IMR-90 (cell line): ENCODE measurements at places on chromosomes 6 and 20. TPM values are rescaled to one million over a fixed set of nuclear protein-coding genes. Genes with fewer than 3 reads are reported as not detected.

The PSMF1 gene
- polyA plus RNA-seq = 89.4 and 109 TPM in 2 replicates

GRCh38 chr20:59101961-59102360, 59.4 kb upstream of the PRELID3B start:
- no peak for DNase-seq

The GRM1 gene
- not detected in 2 replicates for polyA plus RNA-seq

DNA sequence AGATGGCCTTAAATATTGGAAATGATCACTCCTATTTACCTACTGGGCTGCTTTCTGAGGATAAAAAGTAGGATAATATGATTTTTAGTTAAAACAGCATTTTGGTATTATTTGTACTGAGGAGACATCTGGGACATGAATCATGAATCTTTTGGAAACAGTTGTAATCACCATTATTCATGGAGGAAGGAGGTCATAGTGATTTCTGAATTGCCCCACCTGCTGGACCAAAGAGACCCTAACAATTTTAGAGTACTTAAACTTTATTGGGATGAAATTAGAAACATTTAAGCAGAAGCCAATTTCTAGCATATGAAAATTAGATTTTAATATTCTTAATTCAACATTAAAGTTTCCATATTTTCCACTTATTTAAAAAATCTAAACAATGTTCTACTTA, 108.4 kb upstream of the SIM1 start:
- DNase-seq = peak; percentile 65

The TAAR9 gene
- polyA plus RNA-seq = not detected in 2 replicates
